Posterior vena cava (tissue), 2 donors: ENCODE measurements at places on chromosomes 12 and 14. TPM values are rescaled to one million over a fixed set of nuclear protein-coding genes. Genes with fewer than 3 reads are reported as not detected.

Gene DCN
- 2,897 TPM for total RNA-seq

Gene NKX2-1
- total RNA-seq: not detected

Gene INHBC
- total RNA-seq: not detected

Gene GPRC5D
- not detected for total RNA-seq

Gene DBX2
- 0.93 TPM for total RNA-seq

Gene CCDC177
- not detected for total RNA-seq

Gene GSC
- total RNA-seq: 0.97 TPM

Gene DPPA3
- total RNA-seq: not detected

Gene SSTR1
- 1.5 TPM for total RNA-seq
